Calu3 (cell line): ENCODE measurements at places on chromosomes 13 and 19.

- no peak for DNase-seq
Observed at GRCh38 chr13:66618702-66619101, 611.4 kb downstream of the PCDH9 start.

DNA sequence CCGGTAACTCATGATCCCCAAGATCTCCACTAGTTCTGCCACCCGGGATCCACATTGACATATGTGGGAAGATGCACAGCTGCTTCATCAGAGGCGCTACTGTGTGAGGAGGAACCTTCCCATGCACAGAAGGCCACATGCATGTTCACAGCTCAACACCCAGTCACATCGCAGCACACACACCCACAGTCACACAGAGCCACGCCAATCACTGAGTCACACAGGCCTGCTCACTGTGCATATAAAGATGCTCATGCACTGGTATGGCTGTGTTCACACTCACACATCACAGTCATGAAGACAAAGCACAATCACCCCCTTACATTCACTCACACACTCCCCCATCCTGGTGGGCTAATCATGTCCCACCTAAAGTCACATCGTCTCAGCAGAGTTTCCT is 9.8 kb downstream of the CLC start:
- DNase-seq, result no peak

DNA sequence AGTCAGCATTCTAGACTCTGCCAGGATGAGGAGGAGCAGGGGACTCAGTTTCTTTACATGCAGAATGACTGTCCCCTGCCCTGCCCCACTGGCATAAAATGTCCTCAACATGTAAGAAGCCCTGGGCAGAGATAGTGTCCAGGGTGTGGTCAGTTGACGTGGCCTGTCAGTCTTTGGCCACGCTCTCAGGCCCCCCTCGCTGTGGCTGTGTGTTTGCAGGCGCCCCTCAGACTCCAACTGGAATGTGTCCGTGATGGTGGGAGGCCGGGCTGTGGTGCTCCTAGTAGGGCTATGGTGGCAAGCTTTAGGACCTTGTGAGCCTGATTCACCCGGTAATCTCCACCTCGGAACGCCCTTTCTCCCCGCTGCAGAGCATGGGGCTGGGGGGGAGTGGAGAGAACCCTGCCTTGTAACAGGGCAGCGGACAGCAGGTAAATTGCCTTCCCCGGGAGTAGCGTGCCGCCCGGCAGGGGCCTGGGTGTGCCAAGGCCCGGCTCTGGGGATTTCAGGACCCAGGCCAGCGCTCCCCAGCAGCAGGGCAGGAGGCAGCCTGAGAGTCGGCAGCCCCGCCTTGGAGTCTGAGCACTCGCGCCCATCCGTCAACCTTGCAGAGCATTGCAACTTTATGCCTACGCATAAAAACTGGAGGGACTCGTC is 62.3 kb downstream of the CHST8 start:
- peak; percentile 49 for DNase-seq

DNA sequence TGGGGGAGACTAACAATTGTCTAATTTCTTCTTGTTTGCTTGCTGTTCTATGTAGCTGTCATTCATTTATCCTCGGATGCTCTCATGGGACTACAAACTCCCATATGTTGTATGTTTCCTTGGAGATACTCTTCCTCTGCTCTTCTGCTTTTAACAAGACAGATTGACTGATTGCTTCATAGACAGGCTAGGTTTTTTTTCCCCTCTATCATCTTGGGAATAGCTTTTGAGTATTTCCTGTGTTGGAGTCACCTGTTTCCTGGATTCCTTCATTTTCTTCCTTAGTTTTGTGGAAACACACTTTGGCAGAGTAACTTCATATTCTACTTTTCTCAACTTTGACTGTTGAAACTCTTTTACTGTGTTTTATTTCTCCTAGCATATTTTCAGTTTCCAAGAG is 27.6 kb downstream of the EDNRB start:
- no peak for DNase-seq

GRCh38 chr13:90154311-90154960 is 1193.1 kb upstream of the MIR17HG start:
- DNase-seq, result no peak
